H1 (cell line): ENCODE measurements at places on chromosomes 5 and 9. TPM values are rescaled to one million over a fixed set of nuclear protein-coding genes. Genes with fewer than 3 reads are reported as not detected.

GRCh38 chr5:113336975-113337374 is 97.8 kb downstream of the TSSK1B start:
- H3K36me3 ChIP-seq = no peaks in the 10 kb centered on the region
- no peak overlapping the region for H3K4me3 ChIP-seq
- DNase-seq = peak; percentile 10
- no peaks in the 10 kb centered on the region for H3K4me1 ChIP-seq
- no peak overlapping the region for H3K27ac ChIP-seq

Gene SLC6A7
- total RNA-seq = 0.07 TPM in 1 of 2 replicates, not detected in the other

- H3K4me3 ChIP-seq = no peak overlapping the region
- H3K27ac ChIP-seq = no peak overlapping the region
- H3K36me3 ChIP-seq = no peaks in the 10 kb centered on the region
- H3K4me1 ChIP-seq = no peaks in the 10 kb centered on the region
Measured at GRCh38 chr9:89872913-89873707, 268.3 kb downstream of the GADD45G start.

- DNase-seq = no peak
- H3K36me3 ChIP-seq = no peaks in the 10 kb centered on the region
- no peak overlapping the region for H3K27ac ChIP-seq
- H3K4me3 ChIP-seq = no peak overlapping the region
- peaks cover 3% of the 10 kb centered on the region for H3K4me1 ChIP-seq
- H3K27me3 ChIP-seq = no peaks in the 10 kb centered on the region
Measured at GRCh38 chr5:74079971-74080556, 454.1 kb downstream of the ARHGEF28 start.

- no peaks in the 10 kb centered on the region for H3K4me1 ChIP-seq
- no peaks in the 10 kb centered on the region for H3K36me3 ChIP-seq
- no peak for DNase-seq
- no peak overlapping the region for H3K27ac ChIP-seq
- H3K27me3 ChIP-seq = no peaks in the 10 kb centered on the region
Measured at GRCh38 chr5:137504916-137505315, 5.8 kb upstream of the SPOCK1 start.

- H3K27ac ChIP-seq = no peak overlapping the region
- no peak for DNase-seq
- peaks cover 67% of the 10 kb centered on the region for H3K27me3 ChIP-seq
- H3K4me1 ChIP-seq = 0 out of 2 replicates have a peak, but pooled peaks cover 1% of the 10 kb centered on the region
Measured at GRCh38 chr9:97983589-97984187, 547 bp downstream of the ANP32B start.

DNA sequence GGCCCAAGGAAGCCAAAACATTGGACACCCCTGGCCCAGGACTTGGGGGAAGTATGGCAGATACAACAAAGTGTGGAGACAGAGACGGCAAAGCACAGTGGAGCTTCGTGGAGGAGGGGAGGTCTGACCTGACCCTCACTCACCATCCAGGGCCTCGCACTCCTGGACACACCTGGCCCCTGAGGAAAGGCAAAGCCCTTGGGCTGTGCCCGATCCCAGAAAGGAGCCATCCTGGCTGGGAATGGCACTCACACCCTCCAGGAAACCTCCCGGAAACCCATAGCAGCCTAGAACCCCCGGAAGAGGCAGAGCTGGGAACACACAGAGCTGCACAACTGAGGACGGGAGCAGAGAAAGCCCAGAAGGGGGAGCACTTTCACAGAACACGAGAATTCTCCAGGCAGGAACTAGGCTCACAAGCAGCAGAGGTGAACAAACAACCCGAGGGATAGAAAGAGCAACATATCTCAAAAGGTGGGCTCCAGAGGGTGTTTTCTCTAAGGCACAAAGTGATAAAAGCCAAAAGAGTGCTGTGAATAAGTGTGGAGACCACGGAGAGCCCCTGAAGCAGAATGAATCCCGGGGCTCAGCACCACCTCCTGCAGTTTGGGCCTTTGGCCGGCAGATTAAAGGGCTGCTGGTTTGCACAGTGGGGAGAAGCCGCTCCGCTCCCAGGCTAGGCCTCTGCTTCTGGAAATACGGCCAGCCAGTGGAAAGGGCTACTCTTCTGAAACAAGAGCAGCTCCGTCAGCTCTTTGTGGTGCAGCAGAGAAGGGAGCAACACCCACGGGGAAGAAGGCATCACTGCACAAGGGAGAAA is 108.2 kb downstream of the UBE2R2 start:
- peak overlapping the region; percentile 38; the same call in 1 of the 2 replicates for H3K27ac ChIP-seq
- H3K4me3 ChIP-seq = no peak overlapping the region
- peaks cover 2% of the 10 kb centered on the region; the same call in 1 of the 2 replicates for H3K4me1 ChIP-seq
- no peaks in the 10 kb centered on the region for H3K27me3 ChIP-seq
- peak; percentile 73 for DNase-seq

Gene CAMK2A
- 0.23 and 0.28 TPM in 2 replicates for total RNA-seq

- H3K36me3 ChIP-seq = no peaks in the 10 kb centered on the region
- no peaks in the 10 kb centered on the region for H3K4me1 ChIP-seq
- H3K27me3 ChIP-seq = no peaks in the 10 kb centered on the region
- no peak overlapping the region for H3K4me3 ChIP-seq
- no peak for DNase-seq
Measured at GRCh38 chr5:59905188-59905587, 11.7 kb upstream of the PDE4D start.

DNA sequence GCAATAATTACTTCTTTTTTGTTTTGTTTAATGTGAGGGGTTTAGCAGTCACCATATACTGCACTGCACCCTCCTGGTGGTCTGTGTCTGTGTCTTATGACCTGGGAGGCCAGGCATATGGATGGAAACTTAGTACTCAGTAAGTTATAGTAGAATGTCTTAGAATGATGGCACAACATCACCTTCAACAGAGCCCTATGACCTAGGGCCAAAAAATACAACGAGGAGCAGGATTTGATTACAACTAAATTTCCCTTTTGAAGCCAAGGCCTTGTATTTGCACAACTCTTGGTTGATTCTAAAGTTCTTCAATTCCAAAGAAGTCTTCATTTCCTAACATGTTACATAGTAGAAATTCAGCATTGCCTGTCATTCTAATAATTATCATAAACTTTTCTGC is 422.1 kb upstream of the PIK3R1 start:
- no peak overlapping the region for H3K27ac ChIP-seq
- DNase-seq = no peak
- H3K36me3 ChIP-seq = no peaks in the 10 kb centered on the region

DNA sequence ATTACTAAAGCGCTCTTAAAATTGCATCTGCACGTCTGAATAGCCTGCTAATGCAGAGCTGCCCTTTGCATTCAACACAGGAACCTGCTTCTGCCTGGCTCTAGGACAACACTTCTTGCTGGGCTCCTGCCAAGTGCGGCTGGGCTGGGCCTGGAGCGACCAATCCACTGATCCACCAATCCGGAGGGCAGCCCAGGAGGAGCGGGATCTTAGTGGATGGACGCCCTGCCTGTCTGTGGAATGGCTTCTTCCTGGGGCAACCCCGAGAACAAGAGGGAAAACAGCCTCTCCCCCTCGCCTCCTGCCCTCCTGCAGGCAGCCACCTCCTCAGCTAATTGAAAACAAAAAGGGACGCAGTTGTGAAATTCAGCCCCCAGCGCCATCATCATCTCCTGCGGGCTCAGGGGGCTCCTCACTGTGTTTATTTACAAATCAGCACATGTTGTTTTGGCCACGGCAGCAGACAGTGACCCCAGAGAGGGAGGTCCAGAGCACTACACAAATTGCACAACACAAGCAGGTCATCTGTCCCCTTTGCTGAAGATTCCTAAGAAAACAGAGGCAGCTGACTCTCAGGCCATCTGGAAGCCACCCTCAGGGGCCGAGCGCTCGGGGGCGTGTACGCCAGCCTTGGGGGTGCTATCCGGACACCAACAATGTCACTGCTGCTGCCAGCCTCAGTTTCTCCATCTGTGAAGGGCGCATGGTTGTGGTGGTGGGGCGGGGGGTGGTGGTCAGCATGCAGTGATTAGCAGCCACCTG is 57.3 kb downstream of the GADD45G start:
- no peak overlapping the region for H3K27ac ChIP-seq
- peak; percentile 95 for DNase-seq
- 0 out of 2 replicates have a peak, but pooled peaks cover 2% of the 10 kb centered on the region for H3K27me3 ChIP-seq
- H3K36me3 ChIP-seq = no peaks in the 10 kb centered on the region
- H3K4me3 ChIP-seq = no peak overlapping the region; the same call in 1 of the 2 replicates
- peaks cover 10% of the 10 kb centered on the region for H3K4me1 ChIP-seq

DNA sequence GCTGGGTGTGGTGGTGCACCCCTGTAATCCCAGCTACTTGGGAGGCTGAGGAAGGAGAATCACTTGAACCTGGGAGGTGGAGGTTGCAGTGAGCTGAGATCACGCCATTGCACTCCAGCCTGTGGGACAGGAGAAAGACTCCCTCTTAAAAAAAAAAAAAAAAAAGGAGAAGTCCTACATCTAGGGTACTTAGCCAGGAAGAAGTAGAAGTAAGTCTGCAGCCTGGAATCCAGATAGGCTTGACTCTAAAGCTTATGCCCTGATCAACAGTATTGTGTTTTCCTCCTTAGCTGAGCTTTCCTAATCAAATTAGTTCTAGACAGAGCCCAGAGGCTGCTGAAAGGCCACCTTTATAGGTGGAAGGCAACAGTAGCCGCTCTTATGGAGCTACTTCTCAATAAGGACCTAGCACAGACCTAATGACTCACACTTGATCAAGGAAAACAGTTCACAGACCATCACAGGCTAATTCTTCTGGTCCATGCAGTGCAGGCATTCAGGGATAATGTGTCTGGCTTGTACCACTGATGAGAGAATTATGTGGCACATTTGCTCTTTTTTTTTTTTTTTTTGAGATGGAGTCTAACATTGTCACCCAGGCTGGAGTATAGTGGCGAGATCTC is 105.5 kb upstream of the KLF4 start:
- H3K4me3 ChIP-seq = no peak overlapping the region
- H3K4me1 ChIP-seq = no peaks in the 10 kb centered on the region
- no peak overlapping the region for H3K27ac ChIP-seq
- no peaks in the 10 kb centered on the region for H3K36me3 ChIP-seq

DNA sequence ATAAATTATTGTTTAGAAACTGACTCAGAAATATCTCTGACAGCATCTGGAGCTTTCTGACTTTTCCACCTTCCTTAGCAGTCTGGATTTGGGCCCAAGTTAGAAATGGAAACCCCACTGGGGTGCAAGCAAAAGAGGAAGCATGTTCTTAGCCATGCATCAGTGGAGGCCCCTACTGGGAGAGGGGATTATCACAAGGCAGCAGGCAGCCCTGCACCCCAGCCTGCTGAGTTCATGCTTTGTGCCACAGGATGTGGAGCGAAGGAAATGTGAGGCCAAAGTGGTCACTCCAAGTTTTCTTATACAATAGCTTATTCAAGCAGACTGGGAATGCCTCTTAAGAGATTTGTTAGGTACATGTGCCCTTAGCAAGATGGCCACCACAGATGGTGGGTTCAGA is 146.5 kb upstream of the TLX3 start:
- H3K27me3 ChIP-seq = no peaks in the 10 kb centered on the region
- no peaks in the 10 kb centered on the region for H3K4me1 ChIP-seq
- DNase-seq = peak; percentile 72
- no peak overlapping the region for H3K4me3 ChIP-seq
- H3K27ac ChIP-seq = no peak overlapping the region

GRCh38 chr9:34253460-34253837 is 74.6 kb downstream of the UBAP1 start:
- no peaks in the 10 kb centered on the region for H3K27me3 ChIP-seq
- DNase-seq = no peak
- no peaks in the 10 kb centered on the region for H3K4me1 ChIP-seq
- H3K27ac ChIP-seq = no peak overlapping the region

Gene PDGFRB
- 13.7 and 15.9 TPM in 2 replicates for total RNA-seq

GRCh38 chr9:37732952-37733351 is 20.7 kb upstream of the TRMT10B start:
- H3K4me1 ChIP-seq = peaks cover 3% of the 10 kb centered on the region; the same call in 1 of the 2 replicates
- H3K27me3 ChIP-seq = no peaks in the 10 kb centered on the region
- no peak overlapping the region for H3K27ac ChIP-seq
- no peak overlapping the region for H3K4me3 ChIP-seq
- H3K36me3 ChIP-seq = no peaks in the 10 kb centered on the region
- no peak for DNase-seq

DNA sequence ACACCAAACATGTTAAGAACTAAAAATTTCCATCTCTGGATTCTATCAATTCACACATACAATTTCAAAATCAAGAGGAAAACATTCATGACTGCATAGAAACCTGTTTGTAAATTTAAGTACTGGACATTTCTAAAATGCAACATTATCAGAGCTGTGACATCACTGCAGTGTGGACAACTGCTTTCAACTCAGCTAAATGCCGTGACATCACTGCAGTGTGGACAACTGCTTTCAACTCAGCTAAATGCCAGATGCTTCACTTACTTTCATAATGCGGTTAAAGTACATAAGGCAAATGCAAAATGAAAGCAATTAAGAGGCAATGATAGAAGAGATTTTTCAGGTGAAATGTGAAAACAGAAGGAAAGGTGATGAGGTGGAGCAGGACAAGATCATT is 161.5 kb downstream of the ARL15 start:
- H3K4me3 ChIP-seq = no peak overlapping the region
- no peaks in the 10 kb centered on the region for H3K27me3 ChIP-seq
- H3K4me1 ChIP-seq = no peaks in the 10 kb centered on the region

- no peaks in the 10 kb centered on the region for H3K27me3 ChIP-seq
- H3K27ac ChIP-seq = peak overlapping the region; percentile 52
- peaks cover 19% of the 10 kb centered on the region for H3K4me1 ChIP-seq
- no peaks in the 10 kb centered on the region; the same call in 1 of the 2 replicates for H3K36me3 ChIP-seq
Measured at GRCh38 chr9:136342181-136343120, 15.1 kb downstream of the GPSM1 start.

DNA sequence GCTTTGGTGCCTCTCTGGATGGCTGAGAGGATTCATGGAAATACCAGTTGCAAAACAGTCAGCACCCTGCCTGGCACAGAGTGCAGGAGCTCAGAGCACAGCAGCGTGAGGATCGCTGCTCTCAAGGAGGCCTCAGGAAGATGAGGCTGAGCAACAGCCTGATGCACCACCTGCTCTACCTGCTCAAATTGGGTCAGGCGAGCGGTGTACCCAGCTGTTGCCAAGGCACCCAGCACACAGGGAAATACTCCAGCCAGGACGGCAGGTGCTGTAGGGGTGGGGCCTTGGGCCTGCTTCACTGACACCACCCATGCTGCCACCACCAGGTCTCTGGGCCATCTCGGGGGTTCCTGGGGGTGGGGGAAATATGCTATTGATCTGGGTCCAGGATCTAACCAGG is 4.3 kb downstream of the EEIG1 start:
- H3K27ac ChIP-seq = no peak overlapping the region
- H3K4me1 ChIP-seq = peaks cover 53% of the 10 kb centered on the region
- no peak for DNase-seq
- no peak overlapping the region for H3K4me3 ChIP-seq
- H3K36me3 ChIP-seq = no peaks in the 10 kb centered on the region

Gene TLE4
- total RNA-seq = 36.9 and 39.2 TPM in 2 replicates
